ENCODE measurements at places on chromosomes 2 and 18.

- DNase-seq, result peak; percentile 17
Observed at GRCh38 chr2:64685430-64685829, 31.7 kb upstream of the SERTAD2 start.

GRCh38 chr18:12403601-12404506 lies 3.9 kb upstream of the PRELID3A start:
- peak; percentile 87 for DNase-seq

DNA sequence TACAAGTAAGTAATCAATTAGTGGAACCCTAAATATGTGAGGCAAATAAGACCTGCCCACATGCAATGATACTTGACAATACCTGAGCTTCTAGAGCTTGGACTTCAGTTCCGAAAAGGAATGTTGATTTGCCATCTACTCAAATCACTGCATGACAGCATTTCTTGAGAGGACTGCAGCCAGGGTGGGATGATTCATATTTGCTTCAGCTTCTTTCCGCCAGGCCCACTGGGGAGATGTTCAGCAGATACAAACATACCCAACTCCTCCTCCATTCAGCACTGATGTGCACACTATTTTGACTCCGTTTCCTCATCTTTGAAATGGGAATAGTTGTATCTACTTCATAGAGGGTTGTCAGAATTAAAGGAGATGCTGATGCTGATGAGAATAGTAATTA lies 28.8 kb upstream of the TMEM177 start:
- peak; percentile 15 for DNase-seq

DNA sequence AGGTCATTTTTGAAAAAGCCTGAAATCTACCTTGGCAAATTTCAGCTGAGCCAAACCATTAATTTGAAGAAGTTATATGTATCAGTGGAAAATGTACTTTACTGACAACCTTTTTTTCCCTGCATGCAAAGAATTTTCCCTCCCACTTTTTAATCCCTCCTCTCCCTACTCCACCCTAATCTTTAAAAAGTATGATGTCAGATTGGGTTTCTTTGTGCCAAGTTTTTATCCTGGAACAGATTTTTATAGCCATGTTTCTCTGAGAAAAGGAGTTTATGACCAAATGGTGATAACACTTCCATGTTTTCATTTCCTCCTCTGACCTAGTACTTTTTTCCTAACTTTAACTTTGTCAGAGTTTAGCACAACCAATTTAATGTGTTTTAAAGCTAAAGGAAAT lies 250.3 kb upstream of the FOSL2 start:
- DNase-seq, result no peak

- peak; percentile 52 for DNase-seq
Observed at GRCh38 chr2:203670939-203671338, 35.5 kb upstream of the CD28 start.

- peak; percentile 76 for DNase-seq
Observed at GRCh38 chr2:191152482-191153240, 1.9 kb upstream of the STAT4 start.

DNA sequence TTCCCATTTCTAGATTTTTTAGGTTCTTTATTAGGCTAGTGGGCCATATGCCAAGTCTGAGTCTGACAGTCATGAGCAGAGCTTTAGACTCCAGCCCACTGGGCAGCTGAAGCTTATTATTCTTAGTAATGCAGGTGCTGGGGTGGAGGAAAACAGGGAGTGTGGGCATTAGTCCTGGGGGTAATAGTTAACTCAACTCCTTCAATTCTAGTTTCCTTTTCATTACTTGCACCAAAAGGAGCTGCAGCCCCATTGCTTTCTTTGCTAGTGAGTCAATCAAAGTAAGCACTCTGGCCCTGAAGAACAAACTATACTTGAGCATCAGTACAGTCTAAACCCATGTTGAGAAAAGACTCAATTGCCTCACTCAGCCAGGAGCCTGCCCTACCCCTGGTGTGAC lies 35.5 kb downstream of the ICOS start:
- DNase-seq, result no peak

Measured in epithelial cell of esophagus (primary cell).